ENCODE measurements at places on chromosomes 3 and 15. TPM values are rescaled to one million over a fixed set of nuclear protein-coding genes. Genes with fewer than 3 reads are reported as not detected.

Gene ZBED2
- under 0.01 TPM for total RNA-seq

Gene SOX14
- not detected for total RNA-seq

Gene XCR1
- total RNA-seq, result not detected

Gene CHST13
- total RNA-seq, result not detected

Gene ANKUB1
- total RNA-seq, result not detected

Gene LRRC49
- total RNA-seq, result 4.9 TPM

Gene A4GNT
- total RNA-seq, result not detected

Gene PLAAT1
- 0.09 TPM for total RNA-seq

Gene MESP2
- total RNA-seq, result not detected

Gene LTF
- total RNA-seq, result 0.26 TPM

Gene SAMMSON
- total RNA-seq, result not detected

Gene STAG1
- 34.7 TPM for total RNA-seq

Gene SEMA5B
- total RNA-seq, result 0.11 TPM

Gene GOLGA8J
- total RNA-seq, result not detected

Gene LXN
- 40.4 TPM for total RNA-seq

Gene ZKSCAN7
- 0.87 TPM for total RNA-seq

Gene CCR9
- not detected for total RNA-seq

Gene SV2B
- 0.11 TPM for total RNA-seq

Gene EHHADH
- total RNA-seq, result 4.1 TPM

Gene CMTM7
- 16.1 TPM for total RNA-seq

Gene VPS18
- 33.2 TPM for total RNA-seq

Gene RBP2
- not detected for total RNA-seq

Measured in dermis lymphatic vessel endothelial cell (primary cell).